ENCODE measurements at places on chromosomes 3 and 15.

DNA sequence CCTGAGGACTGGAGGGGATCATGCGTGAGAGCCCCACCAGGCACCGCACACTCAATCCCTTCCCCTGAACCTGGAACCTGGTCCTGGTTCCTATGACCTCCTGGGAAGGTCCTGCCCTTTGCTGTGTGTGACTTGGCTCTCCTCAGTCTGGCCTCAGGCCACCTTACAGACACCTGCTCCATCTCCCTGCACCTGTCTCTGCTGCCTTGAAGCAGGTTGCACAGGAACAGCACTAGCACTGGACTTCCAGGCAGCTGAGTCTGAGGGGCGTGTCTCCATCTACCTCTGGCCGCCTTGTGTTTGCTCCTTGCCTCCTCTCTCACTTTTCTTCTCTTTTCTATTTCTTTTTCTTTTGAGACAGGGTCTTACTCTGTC, 15.4 kb downstream of the PSTPIP1 start:
- no peak for DNase-seq

DNA sequence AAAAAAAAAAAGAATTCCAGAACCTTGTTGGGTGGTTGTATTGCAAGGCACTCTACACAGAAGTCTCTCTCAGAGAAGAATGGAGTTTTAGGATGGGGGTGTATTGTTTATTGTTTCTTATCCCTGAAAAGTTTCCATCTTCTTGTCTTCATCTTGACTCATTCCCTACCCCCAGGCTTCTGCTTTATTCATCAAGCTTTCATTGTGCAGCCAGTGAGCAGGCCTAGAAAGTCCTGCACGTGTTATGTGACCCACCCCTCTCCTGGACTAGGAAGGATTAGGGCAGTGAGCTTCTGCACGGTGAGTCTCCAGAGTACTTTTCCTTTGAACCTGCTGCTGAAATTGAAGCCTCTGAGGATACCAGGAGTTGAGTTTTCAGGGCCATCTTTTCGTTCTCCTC, 150.9 kb upstream of the IL12A start:
- DNase-seq = no peak

GRCh38 chr3:32066686-32067085, 39.7 kb upstream of the GPD1L start:
- DNase-seq = no peak

DNA sequence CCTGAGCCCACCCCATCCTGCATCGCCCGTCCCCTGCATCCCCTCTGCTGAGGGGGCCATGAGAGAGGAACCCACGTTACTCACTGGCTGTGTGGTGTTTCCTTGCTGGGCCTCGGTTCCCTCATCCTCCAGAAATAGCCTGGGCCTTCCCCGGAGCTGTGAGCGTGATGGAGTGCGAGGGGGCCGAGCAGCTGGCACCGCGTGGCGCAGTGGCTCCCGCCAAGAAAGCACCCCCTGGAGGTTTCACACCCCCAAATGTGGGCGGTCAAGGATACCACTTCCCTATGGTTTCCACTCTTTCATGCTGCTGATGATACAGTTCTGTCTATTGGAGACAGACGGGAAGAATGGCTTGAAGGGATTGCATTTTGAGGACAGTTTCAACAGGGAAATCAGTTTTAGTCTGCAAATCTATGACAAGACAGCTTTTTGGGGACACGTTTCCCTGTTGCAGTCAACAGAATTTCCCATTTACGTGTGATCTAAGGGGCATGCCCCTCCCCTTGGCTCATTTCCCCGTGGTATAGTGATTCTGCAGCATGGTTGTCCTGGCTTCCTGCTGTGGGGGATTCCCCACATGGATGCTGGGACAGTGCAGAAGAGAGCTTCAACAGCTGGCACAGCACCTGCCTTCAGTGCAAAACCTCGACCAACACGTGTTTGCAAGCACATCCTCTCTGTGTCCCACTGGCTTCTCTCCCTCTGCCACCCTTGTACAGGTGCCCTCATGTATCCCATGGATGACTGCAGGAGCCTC, 377.5 kb downstream of the LRTM1 start:
- DNase-seq = no peak

DNA sequence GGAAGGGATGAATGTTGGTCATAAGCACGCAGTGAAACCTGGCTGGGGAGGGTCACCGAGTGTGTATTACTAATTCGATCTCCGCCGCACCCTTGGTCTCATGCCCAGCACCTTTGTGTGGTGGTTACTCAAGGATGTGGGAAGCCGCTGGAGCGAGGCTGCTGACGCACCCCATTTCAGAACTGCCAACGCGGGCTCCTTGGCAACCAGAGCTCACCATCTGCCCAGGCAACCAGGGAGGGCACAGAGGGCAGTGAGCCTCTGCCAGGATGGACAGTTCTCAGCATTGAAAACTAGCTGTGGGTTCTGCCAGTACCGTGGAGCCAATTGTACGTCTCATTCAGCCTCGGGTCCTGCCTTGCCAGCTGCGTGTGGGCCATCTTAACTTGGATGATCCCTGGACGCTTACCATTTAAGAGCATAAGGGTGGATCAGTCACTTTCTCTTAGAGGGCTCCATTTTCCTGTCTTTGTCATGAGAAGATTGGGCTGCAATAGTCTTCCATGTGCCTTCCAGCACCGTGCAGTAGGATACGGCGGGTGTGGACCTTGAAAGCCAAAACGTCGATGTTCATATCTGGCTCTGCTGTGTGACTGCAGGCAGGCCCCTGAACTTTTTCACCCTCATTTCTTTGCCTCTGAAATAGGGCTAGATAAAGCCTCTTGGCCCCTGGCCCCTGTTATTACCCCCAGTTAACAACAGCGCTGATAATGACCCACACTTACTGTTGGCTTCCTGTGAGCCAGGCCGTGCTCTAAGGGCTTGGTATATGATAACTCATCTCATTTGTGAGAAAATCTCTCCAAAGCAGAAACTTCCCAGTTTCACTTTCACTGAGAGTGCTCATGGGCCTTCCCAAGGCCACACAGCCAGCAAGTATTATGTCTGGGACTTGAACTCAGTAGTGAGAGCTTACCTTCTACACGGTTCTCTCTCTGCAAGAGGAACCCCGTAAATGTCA, 238.8 kb downstream of the OPA1 start:
- DNase-seq = no peak

DNA sequence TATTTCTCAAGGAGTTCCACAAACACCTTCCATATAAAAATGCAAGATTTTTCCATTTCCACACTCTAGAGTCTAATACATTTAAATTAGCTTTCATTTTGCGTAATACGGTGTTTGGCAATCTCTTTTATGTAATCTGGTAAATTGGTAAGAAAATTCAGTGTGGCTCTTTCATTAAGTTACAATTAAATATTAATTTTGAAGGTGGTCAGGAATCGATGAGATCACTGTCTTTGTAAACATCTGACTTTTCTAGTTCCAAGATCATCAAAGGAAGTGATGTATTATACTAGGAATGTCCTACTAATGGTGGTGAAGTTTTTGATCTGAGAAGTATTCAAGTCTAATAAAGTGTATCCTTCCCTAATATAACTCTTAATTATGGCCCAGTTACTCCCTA, 1.1 kb upstream of the UTS2B start:
- DNase-seq = no peak

- no peak for DNase-seq
These were observed 809 bp downstream of the RBP1 start for GRCh38 chr3:139538733-139539132.

- DNase-seq = no peak
These were observed 152.8 kb downstream of the KCNAB1 start for GRCh38 chr3:156273111-156273694.

- DNase-seq = no peak
These were observed 125.0 kb upstream of the CGNL1 start for GRCh38 chr15:57251308-57251707.

GRCh38 chr3:161691677-161692076, 195.1 kb downstream of the OTOL1 start:
- no peak for DNase-seq

- DNase-seq = no peak
These were observed 551.6 kb downstream of the ZIC1 start for GRCh38 chr3:147960786-147961185.

DNA sequence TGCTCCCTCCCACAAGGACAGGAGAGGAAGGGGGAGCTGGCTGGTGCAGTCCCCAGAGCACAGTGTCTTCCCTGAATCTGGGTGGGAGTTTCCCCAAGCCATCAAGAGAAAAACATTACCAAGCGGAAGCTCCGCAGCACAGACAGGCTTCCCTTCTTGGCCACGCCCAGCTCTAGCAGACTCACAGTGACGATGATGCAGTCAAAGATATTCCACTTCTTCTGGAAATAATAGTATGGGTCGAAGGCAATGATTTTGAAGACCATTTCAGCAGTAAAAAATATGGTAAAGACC, 76.7 kb downstream of the SCN10A start:
- no peak for DNase-seq

GRCh38 chr3:161586556-161587235, 90.1 kb downstream of the OTOL1 start:
- DNase-seq = no peak
